ENCODE measurements at places on chromosomes 2 and 18.

DNA sequence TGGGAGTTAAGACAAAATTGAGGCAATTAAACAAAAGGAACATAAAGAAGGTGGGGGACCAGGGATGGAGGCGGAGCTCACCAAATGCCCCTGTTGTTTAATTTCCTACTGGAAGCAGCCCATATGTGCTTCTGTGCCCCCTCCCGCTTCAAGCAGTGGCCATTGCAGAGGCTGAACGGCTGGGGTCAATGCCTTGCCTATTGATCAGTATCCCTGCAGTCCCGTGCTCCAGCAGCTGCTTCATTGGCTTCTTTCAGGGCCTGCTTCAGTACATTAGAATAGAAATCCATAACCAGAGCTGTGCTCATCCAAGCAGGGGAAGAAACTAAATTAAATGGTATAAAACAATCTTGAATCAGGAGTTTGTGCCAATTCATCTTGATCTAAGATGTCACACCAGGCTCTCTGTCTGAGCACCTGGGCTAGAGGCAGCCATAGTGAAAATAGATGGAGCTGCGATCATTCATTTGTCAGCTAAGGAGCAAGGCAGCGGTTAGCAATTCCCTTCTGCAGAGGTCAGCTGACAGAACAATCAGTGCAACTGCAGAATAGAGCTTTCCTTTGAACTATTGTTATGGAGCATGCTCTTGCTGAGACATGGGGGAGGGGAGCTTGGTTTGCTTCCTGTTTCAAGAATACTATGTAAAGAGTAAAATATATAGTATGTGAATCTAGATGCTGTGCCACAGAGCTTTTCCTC, 222.4 kb downstream of the WDR7 start:
- DNase-seq, result peak; percentile 82

GRCh38 chr2:79717364-79718007, 204.6 kb downstream of the CTNNA2 start:
- no peak for DNase-seq

GRCh38 chr2:16249246-16250055, 309.1 kb downstream of the MYCN start:
- no peak for DNase-seq

DNA sequence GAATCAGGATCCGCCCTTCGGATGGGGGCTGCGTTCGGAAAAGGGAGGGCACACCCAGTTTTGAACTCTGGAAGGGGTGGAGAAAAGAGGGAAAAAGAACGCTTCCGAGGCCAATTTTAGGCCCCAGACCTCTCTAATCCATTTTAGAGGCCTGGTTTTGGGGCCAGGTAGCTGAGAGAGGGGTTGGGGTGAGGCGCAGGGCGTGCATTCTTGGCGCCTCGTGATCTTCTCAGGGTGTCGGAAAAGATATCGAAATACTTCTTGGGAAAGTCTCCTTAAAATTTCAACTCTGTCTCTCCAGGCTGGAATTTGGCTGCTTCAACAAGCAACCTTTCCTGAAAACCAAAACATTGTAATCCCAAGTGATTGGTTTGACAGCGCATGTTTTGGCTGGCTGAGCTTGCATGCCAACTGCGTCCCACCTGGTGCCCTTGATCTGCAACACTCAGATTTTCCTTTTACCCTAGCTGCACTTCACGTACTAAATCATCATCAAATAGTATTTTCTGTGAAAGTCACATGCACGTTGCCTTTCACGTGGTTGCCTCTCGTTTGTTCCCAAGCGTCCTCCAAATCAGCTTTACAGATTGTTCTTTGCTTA, 864 bp upstream of the XPO1 start:
- DNase-seq, result peak; percentile 34

GRCh38 chr2:199810422-199811171, 40.4 kb downstream of the FTCDNL1 start:
- DNase-seq, result no peak

GRCh38 chr18:66523219-66523991, 80.5 kb downstream of the CDH19 start:
- no peak for DNase-seq
